ENCODE measurements at places on chromosomes 6 and 20.
A peak's percentile ranks its signal among the peaks of the same experiment; 100 is the strongest.

DNA sequence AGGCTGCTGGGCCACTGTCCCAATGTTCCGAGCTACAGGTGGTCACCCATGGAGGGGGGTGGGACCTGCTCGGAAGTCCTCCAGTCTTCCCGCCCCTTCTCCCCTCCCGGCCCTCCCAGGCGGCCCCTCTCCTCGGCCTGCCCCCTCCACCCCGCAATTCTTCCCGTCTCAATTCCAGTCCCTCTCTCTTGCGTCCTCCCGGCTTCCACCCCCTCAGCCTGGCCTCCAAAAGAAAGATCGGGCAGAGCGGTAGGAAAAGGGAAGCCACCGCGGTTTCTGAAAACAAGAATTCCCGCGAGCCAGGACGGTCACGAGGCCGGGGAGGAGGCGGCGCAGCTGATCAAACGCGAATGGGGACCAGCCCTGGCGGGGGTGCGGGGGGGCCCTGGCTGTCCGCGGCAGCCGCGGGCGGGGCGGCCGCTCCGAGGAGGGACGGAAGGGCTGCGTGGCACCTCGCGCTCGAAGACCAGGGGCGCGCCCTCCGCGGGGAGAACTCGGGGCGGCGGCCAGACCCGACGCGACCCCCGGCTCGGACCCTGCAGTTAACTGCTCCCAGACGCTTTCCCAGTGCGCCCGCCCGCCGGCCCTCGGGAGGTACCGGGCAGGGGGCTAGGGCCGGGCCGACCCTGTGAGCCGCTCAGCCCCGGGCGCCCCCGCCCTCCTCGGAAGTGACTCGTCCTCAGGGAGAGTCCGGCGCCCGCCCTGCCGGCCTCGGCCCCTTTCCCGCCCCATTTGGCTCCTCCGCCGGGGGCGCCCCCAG lies 1.0 kb downstream of the PXDC1 start:
- peak; percentile 94 for DNase-seq

- no peak for DNase-seq
Measured at GRCh38 chr20:12916699-12917098, 92.1 kb upstream of the SPTLC3 start.

- DNase-seq = no peak
Measured at GRCh38 chr6:29946223-29947076, 4.1 kb downstream of the HLA-A start.

GRCh38 chr20:23018432-23018831 lies 16.7 kb upstream of the SSTR4 start:
- DNase-seq = no peak

- DNase-seq = no peak
Measured at GRCh38 chr20:22728146-22728745, 143.9 kb upstream of the FOXA2 start.

GRCh38 chr6:10235344-10235743 lies 179.5 kb downstream of the TFAP2A start:
- DNase-seq = no peak

DNA sequence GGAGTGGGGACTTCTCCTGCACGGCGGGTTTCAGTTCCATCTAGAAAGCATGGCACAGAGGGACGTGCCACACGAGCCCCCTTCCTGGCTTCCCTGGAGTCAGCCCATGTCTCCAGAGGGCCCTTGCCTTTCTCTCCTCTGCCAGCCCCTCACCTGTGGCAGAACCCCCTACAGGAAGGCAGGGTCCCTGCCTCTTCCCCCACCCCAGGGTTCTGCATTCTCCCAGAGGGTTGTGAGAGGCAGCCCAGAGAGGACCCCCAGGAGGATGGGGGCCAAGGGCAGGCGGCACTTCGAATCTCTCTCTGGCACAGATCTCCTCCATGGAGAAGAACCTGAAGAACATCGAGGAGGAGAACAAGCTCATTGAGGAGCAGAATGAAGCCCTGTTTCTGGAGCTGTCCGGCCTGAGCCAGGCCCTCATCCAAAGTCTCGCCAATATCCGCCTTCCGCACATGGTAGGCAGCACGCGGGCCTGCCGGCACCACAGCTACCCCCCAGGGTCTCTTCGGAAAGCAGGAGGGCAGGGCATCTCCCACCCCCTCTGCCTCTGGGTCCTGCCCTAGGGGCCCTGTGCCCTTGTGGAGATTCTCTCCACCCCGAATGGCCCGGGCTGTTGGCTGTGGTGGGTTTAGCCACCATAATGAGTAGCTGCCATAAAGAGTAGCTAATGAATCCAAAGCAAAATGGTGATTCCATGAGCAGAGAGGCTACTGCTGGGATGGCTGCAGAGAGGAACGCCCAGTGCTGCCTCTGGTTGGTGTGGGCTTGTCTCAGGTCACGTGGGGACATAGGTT lies 15.9 kb upstream of the PCMTD2 start:
- DNase-seq = peak; percentile 40

- DNase-seq = no peak
Measured at GRCh38 chr6:101386982-101387381, 6.5 kb upstream of the GRIK2 start.

- no peak for DNase-seq
Measured at GRCh38 chr20:51131811-51132210, 108.9 kb upstream of the KCNG1 start.

- DNase-seq = no peak
Measured at GRCh38 chr20:40902661-40903060, 126.0 kb upstream of the TOP1 start.

GRCh38 chr6:99216959-99217358 lies 132.5 kb downstream of the FAXC start:
- DNase-seq = no peak

DNA sequence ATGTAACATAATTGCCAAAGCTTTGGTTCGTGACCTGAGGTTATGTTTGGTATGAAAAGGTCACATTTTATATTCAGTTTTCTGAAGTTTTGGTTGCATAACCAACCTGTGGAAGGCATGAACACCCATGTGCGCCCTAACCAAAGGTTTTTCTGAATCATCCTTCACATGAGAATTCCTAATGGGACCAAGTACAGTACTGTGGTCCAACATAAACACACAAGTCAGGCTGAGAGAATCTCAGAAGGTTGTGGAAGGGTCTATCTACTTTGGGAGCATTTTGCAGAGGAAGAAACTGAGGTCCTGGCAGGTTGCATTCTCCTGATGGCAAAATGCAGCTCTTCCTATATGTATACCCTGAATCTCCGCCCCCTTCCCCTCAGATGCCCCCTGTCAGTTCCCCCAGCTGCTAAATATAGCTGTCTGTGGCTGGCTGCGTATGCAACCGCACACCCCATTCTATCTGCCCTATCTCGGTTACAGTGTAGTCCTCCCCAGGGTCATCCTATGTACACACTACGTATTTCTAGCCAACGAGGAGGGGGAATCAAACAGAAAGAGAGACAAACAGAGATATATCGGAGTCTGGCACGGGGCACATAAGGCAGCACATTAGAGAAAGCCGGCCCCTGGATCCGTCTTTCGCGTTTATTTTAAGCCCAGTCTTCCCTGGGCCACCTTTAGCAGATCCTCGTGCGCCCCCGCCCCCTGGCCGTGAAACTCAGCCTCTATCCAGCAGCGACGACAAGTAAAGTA lies 547 bp upstream of the ESR1 start:
- no peak for DNase-seq

DNA sequence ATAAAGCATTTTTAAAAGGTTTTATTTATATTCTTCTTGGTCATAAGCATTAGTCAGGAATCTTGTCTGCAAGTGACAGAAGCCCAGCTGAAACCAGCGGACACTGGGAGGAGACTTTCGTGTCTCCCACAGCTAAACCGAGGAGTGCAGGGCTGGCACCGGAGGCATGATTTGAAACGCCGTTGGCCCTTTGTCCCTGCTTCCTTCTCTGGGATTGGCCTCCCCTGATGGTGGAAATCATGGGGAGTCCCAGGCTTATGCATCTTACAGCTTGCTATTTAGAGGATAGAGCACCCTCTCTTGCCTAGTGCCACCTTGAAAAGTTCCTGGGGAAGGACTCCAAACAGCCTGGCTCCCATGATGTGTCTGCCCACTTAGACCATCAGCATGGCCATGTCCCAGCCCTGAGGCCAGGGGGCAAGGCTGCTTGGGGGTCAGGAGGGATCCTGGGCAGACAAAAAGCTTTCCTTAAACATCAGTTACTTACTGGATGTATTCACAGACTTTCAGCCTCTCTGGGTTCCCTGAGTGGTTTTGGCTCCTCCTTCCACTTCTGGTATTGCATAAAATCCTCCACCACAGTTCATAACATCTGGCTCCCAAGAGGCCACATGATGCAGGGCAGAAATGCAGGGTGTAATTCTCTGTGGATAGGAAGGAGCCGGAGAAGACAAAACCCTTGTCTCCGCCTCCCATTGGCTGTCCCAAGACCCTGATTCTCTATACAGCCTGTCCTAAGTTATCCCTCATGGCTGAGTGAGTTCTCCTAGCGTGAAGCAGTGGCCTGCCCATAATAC lies 49.3 kb upstream of the INSM1 start:
- DNase-seq = no peak

DNA sequence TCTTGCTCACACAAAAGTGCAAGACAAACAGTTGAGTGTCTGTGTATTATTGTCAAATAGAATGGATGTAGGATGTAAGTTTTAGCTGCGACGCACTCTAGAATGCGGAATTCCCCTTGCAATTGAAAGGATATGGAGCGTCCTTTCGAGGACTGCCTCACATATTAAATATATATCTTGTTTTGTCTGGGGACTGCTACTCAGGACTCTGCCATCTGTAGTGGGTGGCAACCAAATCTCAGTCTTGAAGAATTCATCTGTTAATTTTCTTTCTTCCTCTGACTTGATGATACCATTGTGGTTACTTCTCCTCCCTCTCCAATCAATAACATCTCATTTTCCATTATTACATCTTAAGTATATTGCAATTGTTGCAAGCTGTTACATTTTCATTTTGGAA lies 121.6 kb downstream of the SOX4 start:
- no peak for DNase-seq

DNA sequence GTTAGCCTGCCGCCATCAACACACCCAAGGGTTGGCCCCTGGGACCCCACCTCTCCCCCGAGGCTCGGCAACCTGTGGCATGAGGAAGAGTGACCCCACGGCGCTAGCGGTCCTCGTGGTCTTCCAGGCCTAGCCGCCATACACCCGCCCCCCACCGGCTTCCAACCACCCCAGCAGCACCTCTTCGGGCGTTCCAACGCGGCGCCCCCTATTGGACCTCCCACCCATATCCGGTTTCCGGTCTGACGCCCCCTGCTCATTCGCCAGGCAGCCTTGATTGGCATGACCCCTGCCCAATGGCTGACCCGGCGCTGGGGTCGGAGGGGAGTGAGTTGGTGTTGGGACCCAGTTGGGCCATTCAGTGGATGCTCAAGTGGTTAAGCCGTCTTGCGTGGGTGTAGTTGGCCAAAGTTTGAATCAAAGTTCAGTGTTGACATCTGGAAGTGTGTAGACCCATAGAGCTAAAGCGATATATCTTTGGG lies at the start of gene GNAS-AS1:
Gene GNAS-AS1 (minus strand): TSS at position 210 of the 482 bp plus-strand sequence.
- DNase-seq = peak; percentile 87

DNA sequence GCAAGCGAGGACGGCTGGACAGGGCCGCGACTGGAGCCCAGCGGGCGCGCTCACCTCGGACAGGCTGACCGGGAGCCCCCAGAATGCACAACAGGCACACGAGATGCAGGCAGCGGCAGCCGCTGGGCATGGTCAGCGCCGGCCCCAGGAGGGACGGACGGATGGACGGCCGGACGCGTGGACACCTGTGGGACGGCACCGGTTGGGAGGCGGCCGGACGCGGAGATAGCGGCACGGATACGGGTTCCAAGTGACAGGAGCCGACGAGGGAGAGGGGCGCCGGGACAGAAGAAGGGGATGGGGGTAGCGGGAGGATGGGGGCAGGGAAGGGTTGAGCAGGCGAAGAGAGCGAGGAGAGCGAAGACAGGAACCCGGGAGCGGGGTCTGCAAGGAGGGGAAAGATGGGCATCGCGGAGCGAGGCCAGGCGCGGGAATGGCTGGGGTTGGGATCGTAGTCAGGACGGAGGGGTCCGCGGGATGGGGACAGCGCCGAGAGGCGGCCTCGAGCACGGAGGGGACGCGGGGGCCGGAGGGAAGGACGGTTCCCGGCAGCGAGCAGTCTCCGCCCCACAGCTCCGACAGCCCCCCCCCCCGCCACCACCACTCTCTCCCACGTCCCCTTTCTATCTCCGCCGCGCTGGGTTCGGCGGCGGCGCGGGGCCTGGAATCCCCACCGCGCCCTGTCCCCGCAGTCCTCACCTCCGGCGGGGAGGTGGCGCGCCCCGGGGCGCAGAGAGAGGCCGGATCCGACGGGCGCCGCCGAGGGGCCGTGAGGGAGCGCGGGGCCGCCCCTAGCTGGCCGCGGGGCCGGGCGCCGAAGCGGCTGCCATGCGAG lies 435 bp downstream of the DLK2 start:
- peak; percentile 92 for DNase-seq

DNA sequence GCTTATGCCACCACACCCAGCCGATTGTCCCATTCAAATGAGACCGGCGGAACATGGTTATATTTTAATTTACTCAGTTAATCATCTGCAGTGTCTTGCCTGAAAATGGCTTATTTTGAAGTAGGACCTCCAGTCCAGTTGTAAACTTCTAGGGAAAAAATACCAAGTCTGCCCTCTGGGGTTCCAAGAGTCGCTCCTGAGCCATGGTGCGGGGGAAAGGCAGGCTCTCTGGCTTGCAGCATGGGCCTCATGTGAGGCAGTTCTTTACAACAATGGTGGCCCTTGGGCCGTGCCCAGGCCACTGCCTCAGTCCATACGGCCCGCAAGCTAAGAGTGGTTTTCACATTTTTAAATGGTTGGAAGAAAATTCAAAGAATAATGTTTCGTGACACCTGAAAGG lies 62.7 kb upstream of the XRN2 start:
- DNase-seq = no peak

DNA sequence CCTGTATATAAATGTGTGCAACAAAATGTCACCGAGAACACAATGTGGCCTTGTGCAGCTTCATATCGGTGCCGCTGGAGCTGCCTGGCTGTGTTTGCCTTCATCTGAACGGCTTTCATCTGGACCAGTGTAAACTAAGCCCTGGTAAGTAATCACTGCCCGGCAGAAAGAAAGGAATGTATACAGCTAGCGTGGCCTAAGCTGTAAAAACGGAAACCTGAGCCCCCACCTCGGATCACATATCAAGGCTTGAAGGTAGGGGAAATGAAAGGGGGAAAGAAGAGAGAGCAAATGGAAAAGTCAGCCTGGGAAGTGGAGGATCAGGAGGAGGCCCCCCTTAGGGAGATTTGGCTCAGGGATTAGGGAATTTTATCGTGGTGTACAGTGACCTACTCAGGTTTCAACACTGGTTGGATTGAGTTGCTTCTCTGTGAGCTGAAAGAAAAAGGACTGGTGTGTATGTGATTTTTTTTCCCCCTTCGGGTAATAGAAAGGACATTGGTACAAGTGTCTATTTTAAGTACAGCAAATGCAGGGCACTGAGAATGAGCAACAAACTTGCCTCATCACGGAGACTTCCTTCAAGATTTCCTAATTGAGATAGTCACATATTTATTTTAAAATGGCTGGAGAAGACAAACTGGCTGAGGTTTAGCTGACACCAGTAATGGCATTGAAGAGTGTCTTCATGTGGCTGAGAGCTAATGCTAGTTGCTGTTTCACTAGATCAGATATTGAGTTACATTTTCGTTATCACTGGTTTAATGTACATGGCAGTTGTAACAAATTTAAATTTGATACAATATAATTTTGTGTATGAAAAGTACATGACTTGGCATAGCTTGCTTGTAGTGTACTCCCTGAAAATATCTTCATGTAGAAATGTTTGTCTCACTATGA lies 3.5 kb downstream of the SOBP start:
- no peak for DNase-seq

Measured in upper lobe of right lung (tissue), 1 donor.